NCI-H187 (cell line): ENCODE measurements at places on chromosomes 3 and 15.

GRCh38 chr3:186273586-186273985 lies 88.4 kb downstream of the DGKG start:
- DNase-seq = no peak

- no peak for DNase-seq
Measured at GRCh38 chr3:172154768-172155664, 115.6 kb downstream of the FNDC3B start.

DNA sequence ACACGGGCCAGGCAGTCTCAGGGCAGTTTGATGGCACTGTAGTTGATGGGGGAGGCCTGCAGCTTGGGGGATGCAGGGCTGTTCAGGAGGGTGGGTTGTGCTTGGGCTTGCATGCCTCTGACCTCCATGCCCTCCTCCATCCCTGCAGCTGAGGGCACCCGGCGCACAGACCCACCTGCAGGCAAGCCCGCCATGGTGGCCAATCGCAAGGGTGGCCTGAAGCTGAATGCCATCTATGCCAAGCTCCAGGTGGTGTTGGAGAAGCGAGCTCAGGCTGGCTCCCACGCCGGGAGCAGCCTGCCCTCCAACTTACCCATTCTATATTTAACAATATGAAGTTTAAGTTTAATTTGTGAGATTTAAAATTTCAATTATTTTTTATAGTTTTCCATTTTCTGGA lies 228.7 kb upstream of the DPH6 start:
- DNase-seq = no peak

- DNase-seq = no peak
Measured at GRCh38 chr15:49721621-49722020, 100.8 kb downstream of the DTWD1 start.

GRCh38 chr3:138774529-138775253 lies 60.0 kb downstream of the PIK3CB start:
- DNase-seq = peak; percentile 8

GRCh38 chr3:71926262-71926600 lies 141.3 kb upstream of the PROK2 start:
- DNase-seq = peak; percentile 26

- DNase-seq = no peak
Measured at GRCh38 chr3:146306656-146307455, 56.0 kb upstream of the PLSCR4 start.

GRCh38 chr15:82901114-82901805 lies 51.3 kb downstream of the HOMER2 start:
- DNase-seq = no peak

DNA sequence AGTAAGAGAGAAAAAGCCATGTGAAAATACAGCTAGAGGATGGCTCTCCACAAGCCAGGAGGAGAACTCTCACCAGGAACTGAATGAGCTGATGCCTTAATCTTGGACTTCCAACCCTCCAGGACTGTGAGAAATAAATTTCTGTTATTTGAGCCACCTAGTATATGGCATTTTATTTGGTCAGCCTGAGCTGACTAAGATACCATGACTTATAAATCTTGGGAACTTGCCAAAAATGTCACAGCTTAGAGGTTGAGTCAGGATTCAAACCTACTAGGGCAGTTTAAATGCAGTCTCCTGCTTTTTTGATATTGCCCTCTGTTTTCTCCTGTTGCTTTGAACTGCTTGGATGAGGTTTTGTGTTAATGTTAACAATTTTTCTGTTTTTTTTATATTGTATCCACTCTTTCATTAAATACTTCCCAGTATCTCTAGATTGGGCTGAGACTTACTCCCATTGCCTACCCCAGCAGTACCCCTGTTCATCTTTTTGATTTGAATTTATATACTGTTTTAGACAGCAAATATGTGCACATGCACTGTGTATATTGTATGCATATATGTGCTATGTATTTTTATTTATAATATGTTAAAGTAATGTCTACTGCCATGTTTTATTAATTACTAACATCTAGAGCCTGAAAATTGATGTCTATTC lies 1223.2 kb downstream of the OTOL1 start:
- DNase-seq = no peak

GRCh38 chr15:79680720-79681119 lies 216.1 kb downstream of the MTHFS start:
- DNase-seq = no peak

DNA sequence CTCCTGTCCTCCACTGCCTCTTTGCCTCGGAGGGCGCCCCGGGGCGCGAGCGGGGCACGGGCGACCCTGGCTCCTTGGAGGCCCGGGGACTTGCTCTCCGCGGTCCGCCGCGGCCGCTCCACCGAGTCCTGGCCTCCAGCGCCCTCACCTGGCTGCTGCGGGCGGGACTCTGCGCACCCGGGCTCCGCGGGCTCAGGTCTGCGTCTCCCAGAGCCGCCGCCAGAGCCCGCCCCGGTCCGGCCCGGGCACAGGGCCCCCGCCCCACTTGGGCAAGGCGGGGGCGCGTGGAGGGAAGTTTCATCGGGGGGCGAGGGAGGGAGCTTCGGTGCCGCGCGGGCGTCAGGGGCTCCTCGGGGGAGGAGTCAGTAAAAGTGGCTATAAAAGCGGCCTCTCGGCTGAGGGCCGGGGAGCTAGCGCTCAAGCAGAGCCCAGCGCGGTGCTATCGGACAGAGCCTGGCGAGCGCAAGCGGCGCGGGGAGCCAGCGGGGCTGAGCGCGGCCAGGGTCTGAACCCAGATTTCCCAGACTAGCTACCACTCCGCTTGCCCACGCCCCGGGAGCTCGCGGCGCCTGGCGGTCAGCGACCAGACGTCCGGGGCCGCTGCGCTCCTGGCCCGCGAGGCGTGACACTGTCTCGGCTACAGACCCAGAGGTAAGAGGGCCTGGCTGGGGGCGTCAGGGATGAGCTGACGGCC lies at the start of gene CEMIP:
Gene CEMIP, plus strand, starts transcription at position 407 of the 694 bp plus-strand sequence. CDS start 94,510 bp downstream, outside the sequence.
- DNase-seq = peak; percentile 30

DNA sequence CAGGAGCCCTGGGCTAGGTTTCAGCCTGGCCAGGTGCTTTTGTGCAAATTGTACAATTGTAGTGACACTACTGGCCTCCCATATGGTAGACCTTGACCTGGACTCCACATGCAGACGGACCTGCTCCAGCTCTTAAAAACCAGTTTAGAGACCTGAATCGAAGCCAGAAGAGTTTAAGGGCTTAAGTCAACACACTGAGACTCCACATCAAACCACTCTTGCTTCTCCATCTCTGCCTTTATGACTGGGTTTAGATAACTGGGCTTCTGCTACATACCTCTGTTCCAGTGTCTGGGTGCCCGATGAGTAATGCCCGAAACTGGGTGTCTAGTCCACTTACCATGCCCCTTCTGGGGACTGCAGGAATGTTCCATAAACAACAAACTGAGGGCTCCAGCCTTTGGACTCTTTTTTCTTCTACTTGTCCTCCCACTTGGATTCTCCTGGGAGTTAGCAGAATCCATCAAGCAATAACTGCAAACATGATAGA lies 32.8 kb downstream of the TMEM212 start:
- DNase-seq = no peak

- DNase-seq = no peak
Measured at GRCh38 chr3:56799251-56799882, 2.4 kb downstream of the ARHGEF3 start.

- no peak for DNase-seq
Measured at GRCh38 chr3:193228206-193228605, 12.8 kb upstream of the PLAAT1 start.
